Left cardiac atrium (tissue), 4 donors: ENCODE measurements at places on chromosomes 7 and 10. TPM values are rescaled to one million over a fixed set of nuclear protein-coding genes. Genes with fewer than 3 reads are reported as not detected.

GRCh38 chr10:93580828-93581227 is 14.4 kb downstream of the FFAR4 start:
- no peak for DNase-seq

DNA sequence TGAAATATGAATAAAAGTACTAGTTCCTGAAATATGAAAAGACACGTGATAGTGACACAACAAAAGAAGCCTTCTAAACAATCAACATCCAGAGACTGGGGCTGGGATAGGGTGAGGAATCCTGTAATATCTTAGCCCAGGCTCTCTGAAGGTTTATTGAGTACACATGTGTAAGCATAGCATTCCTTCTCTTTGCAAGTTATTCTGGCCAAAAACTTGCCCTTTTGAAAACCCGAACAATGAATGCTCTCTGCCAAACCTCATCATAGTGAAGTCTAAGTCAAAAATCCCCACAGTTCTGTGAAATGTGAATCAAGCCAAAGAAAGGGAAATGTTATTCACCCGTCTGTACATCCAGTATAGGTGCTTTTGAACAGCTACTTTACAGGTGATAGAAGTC is 11.6 kb downstream of the SEMA3D start:
- no peak for DNase-seq

Gene GNGT1
- total RNA-seq: not detected

Gene ADCYAP1R1
- 4.8 TPM for total RNA-seq

Gene ORC5
- 10.0 TPM for total RNA-seq
